Neural progenitor cell (in vitro differentiated cells): ENCODE measurements at places on chromosomes 7 and 10.
A peak's percentile ranks its signal among the peaks of the same experiment; 100 is the strongest.

DNA sequence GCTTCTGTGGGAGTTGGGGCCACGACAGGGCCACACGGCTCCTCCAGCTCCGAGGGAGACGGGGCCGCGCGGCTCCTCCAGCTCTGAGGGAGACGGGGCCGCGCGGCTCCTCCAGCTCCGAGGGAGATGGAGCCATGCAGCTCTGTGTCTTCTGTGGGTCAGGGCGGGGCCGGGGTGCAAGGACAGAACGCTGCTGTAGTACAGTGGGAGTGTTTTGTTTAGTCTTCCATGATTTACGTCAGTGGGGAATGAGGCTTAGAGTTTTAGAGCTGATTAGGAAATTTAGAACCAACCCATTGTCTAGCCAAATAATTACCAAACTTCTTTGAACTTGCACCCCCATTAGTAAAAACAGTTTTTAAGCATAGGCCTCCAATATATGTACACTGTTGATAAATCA is 32.9 kb upstream of the PRKAR1B start:
- no peak for DNase-seq

DNA sequence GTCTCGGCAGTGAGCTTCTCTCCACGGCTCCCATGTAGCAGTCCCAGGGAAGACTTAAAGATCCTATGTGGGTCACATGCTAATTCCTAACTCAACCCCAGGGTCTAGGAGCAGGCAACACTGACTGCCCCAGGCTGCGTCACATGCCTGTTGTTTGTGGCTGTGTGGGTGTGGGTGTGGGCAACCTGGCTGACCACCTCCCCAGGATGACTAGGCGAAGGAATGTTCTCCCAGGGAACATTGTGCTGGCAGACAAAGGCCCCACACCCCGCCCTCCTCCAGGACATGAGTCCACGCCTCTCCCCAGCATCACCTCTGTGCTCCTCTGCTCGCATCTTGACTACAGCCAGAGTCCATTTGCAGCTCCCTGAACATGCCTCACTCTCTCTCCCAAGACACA is 30.3 kb downstream of the SLC29A3 start:
- DNase-seq, result no peak

DNA sequence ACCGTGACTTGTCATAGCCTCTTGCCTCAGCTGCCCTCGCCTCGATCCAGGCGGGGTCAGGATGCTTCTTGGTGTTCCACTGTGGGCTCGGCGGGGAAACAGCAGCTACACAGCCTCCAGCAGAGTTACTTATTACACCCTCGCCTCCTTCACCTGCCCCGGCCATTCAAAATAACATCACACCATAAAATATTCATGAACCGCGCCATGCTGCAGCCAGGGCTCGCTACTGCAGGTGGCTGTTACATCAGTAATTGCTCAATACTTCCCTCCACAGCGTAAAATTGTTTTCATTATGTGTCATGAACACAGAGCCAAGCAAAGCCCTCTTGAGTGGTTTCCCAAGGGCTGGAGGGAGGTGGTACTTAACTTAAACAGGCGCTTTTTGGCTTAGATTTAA is 241.5 kb upstream of the SP8 start:
- peak; percentile 71 for DNase-seq

GRCh38 chr7:117892821-117893220 is 19.6 kb upstream of the CTTNBP2 start:
- no peak for DNase-seq

DNA sequence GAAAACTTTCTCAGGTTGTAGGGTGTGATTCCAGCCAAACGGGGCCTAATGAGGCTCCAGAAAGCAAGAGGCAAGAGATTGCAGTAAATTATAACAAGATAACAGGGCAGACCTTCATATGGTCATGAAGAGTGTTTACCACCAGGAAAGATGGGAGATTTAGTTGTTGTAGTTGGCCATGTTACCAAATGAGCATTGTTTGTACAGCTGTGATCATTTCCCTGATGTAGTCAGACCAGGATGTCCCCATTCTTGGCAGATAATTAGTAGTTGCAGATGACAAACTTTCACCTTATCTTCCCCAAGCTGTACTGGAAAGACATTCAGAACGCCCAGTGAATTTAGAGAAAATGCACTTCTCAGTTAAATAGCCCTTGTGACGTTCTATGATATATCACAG is 630.8 kb downstream of the ANKRD7 start:
- DNase-seq, result no peak

GRCh38 chr10:89342206-89342958 is 14.6 kb downstream of the IFIT3 start:
- DNase-seq, result no peak

GRCh38 chr7:28592861-28593260 is 180.5 kb downstream of the CREB5 start:
- DNase-seq, result no peak

GRCh38 chr7:516216-516605 is 3.4 kb downstream of the PDGFA start:
- peak; percentile 51 for DNase-seq

DNA sequence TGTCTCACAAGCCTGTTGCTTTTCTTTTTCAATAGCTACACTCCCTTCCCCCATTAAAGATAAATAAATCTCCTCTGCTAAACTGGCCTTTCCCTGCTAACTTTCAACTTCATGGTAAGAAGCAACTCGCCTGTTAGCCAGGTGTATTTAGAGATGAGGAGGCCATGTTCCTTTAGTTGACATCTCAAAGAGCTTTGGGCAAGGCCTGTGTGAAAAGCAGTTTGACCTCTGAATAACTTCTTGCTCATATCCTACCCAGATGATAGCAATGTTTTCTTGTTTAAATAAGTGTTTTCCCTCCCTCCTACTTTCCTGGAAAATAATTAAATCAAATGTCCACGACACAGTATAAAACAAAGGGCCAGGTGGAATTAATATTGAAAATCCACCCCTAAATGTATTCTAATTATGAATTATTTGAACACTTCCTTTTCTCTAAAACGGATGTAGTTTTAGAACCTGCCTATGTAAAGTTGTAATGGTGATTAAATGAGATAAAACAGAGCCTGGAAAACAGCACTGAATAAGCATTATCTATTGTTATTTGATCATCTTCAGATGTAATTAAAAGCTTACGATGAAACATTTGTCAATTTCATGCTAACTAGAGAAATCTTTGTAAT is 78.5 kb downstream of the HGF start:
- no peak for DNase-seq

GRCh38 chr7:34850681-34851080 is 186.6 kb downstream of the DPY19L1 start:
- DNase-seq, result no peak

DNA sequence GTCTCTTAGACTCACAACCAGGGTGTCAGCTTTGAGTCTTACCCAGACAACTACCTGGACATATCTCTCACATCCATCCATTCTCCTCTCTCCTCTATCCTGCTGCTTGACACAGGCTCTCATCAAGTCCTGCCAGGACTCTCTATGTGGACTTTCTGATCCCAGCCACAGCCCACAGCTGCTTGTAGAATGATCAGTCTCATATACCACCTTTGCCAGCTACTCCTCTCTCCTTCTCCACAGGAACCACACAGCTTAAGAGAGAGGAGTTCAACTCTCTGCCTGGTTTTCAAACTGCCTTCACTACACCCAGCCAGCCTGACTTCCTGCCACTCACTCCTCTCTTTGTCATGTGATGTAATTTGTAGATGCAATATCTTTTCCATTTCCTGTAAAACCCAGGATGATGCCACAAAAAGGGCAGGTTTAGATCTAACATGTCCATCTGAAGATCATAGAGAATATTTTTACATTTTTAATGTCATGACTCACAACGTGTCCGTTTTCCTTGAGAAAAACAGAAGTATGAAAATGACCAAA is 154.0 kb downstream of the RAB11FIP2 start:
- DNase-seq, result no peak

- no peak for DNase-seq
Measured at GRCh38 chr10:122688293-122688989, 11.2 kb downstream of the C10orf120 start.

DNA sequence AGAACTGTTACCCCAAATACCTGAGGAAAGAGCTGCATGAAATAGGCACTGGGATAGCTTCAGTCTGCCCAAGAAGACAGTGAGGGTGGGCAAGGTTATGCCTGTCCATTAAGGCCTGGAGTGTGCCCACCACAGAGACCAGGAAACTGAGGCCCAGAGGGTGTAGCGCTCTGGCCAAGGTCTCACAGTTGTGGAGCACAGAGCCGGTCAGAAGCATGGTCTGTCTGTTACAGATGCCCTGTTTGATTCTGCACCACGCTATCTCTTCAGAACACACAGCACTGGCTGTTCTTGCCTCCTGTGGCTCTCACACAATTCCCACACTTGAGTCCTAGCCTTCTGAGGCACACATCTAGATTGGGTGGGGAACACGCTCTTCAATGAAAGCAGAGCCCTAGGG is 261.4 kb downstream of the GRID1 start:
- DNase-seq, result no peak

DNA sequence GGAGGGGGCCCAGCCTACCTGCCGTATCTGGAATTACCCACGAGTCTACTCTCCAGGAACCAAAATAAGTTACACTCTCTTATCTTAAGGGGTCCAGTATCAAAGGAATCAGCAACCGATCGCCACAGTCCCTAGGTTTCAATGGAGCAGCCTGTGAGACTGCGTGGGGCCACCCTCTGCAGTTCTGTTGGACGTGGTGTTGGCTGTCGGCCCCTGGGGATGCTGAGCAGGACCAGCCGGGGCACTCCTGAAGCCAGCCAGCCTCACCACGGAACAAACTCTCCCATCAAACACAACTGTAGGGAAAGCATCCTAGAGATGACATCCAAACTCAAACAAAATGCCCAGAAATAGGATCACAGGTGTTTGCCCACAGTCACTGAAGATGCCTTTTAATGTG is 25.5 kb upstream of the ABLIM1 start:
- no peak for DNase-seq

DNA sequence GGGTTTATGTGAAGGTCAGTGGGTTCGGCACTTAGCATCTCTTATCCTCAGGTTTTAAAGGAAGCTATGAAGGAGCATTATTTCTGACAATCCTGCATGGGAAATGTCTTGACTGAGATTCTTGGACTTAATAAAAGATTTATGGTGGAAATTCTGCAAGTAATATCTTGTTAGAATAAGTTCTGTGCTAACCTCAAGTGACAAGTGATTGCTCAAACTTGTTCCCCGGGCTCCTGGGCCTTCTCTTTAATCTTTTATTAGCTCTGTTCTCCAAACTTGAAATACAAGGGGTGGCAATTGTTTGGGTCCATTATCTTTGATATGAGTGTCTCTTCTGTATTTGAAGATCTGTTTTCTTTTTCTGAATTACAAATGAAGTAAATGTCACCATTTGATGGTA is 140.6 kb upstream of the CTBP2 start:
- no peak for DNase-seq

GRCh38 chr10:64286533-64286932 is 765.3 kb downstream of the REEP3 start:
- DNase-seq, result no peak

- peak; percentile 65 for DNase-seq
Measured at GRCh38 chr10:44383749-44384600, 922 bp downstream of the CXCL12 start.

DNA sequence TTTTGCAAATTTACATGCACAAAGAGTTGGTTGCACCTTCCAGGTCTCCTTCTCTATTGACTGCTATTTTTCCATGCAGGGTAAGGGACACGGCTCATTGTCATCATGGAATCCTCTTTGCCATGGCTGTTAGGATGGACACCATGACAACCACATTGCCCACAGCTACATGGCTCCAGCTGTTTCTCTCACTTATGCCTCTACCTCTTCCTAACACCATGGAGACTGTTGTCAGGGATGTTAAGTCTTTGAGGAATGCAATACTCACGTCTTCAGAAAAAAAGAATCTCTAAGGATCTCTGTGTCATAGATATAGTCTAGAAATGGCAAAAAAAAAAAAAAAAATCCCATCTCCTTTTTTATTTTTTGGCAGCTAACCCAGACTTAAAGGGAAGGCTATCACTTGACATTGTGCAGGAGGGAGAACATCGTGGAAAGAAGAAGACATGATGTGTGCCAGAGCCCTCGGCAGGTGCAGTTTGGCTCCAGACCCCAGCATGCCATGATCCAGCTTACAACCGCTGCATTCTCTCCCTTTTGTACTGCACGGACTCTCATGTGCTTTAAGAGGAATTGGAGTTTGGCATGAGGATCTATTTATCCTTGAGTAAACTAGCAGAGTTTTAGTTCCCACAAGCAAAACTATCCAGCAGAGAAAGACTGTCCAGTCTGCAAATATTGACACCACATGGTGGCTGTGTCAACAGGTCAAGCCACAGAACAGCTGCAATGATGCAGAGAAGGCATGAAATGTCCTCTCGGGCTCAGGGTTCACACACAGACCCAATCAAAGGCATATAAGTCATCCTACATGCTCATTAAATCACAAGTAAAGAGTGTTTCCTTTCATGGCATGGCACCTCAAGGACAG is 70.8 kb downstream of the FRMD4A start:
- DNase-seq, result no peak

DNA sequence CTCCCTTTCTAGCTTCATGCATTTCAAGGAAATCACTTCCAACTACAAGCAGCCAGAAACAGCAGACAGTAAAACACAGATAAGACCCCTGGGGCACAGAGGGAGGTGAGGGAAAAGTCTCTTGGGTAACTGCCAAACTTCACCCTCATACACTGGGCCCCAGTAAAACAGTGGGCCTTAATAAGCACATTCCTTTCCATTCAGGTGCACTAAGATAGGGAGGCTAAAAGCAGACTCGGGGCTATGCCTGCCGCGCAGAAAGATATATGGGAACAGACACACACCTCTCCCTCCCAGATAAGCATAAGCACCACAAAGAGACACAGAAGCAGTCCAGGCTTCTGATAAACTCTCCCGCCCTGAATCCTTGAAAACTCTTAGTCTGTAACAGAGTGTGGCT is 117.0 kb downstream of the TYW1B start:
- no peak for DNase-seq

- peak; percentile 64 for DNase-seq
Measured at GRCh38 chr7:42745357-42746059, 166.4 kb downstream of the C7orf25 start.

DNA sequence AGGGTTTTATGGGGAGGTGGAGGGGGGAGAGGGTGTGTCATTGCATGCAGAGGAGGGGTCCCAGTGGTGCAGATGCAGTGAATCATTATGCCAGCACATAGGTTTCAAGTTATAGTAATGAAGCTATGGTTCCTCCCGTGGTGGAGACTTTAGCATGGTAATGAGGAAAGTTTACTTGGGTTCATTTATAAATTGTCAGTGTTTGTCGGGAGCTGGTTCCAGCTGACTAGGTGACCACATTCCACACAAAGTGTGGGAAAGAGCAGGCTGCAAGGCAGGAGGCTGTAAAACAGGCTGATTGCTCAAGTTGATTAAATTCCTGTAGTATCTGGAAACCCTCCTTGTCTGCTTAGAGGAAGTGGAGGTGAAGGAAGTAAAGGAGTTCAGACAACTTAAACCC is 78.9 kb downstream of the SRI start:
- DNase-seq, result peak; percentile 2

- no peak for DNase-seq
Measured at GRCh38 chr10:96387601-96388000, 28.8 kb upstream of the OPALIN start.

- no peak for DNase-seq
Measured at GRCh38 chr7:36310897-36311296, 78.8 kb upstream of the ANLN start.

GRCh38 chr10:11535346-11535959 is 76.0 kb downstream of the USP6NL start:
- peak; percentile 20 for DNase-seq
